ENCODE measurements at places on chromosomes 1 and 21.

DNA sequence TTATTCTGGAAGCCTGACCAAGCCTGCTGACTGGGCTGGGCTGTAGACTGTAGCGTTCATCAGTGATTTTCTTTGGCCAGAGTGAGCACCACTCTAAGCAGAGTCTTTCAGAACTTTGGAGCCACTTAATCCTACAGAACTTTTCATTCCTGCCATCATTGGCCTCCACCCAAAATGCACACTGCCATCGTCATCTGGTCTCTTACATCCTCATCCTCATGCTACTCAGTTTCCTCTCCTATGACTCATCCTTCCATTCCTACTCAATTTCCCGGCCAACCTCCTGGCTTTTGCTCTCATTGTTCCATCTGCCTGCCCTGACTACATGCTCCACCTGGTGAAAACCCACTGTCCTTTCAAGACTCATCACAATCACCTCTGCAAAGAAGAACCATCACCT, 233.8 kb upstream of the USP25 start:
- no peak for DNase-seq

DNA sequence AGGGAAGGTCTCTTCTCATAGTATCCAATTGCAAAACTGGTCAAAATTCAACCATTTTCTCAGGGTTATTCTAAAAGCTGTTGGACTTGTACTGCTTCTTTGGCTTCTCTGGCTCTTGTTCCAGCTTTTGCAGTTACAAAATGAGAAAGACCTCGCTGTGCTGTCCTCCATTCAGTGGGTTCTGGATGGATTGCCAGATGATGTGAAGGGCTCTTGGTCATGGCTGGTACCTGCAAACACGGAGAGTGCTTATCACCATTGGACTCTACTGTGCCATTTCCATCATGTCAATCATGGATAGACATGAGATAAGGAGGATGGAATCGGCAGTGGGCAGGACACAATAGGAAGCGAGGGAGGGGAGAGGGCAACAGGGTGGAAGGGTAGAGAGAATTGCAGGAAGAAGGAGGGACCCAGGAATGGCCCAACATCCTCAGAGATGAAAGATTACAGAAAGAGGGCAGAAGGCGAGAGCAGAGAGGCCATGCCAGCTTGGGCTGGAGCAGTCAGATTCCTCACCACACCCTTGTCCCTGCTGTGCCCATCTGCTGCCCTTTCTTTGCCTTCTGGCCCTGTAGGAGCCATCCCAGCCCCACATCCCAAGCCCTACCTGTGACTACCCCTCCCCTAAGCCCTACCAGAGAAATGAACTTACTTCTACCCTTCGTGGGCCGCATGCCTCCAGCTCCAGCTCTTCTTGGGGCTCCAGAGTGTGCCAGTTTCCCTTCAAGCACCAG, 70.3 kb downstream of the HIVEP3 start:
- DNase-seq = peak; percentile 34

DNA sequence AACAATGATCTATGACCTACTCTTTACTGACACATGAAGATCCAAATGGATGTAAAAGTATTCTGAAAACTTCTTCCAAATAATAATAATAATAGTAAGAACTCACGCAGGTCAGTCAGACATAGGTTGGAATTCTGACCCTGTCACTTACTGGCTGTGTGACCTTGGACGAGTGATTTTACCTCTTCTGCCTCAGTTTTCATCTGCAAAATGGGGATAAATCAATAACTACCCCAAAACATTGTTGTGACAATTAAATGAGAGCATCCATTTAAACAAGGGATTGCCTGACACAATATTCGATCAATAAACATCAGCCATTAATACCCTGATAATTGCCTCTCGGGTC, 556 bp downstream of the MECR start:
- no peak for DNase-seq

DNA sequence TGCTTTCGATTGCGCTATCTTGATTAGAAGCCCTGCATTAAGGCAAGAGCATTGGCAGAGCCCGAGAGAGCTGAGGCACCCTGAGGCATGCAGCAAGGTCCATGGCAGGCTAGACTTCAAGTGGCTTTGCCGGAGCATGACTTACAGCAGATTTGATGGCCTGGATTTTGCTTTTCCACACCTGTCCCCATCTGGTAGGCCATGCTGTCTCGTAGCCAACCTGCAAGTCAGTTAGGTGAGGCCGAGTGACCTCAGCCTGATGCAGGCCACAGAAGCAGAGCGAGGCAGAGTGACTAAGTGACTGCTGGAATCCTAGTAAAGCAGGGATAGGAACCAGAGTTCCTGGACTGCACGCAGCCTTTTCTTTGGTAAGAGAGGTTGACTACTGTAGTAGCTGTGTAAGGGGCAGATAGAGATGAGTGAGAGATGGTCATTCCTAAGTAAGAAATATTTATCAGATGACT, 148.9 kb downstream of the PBX1 start:
- DNase-seq = no peak

DNA sequence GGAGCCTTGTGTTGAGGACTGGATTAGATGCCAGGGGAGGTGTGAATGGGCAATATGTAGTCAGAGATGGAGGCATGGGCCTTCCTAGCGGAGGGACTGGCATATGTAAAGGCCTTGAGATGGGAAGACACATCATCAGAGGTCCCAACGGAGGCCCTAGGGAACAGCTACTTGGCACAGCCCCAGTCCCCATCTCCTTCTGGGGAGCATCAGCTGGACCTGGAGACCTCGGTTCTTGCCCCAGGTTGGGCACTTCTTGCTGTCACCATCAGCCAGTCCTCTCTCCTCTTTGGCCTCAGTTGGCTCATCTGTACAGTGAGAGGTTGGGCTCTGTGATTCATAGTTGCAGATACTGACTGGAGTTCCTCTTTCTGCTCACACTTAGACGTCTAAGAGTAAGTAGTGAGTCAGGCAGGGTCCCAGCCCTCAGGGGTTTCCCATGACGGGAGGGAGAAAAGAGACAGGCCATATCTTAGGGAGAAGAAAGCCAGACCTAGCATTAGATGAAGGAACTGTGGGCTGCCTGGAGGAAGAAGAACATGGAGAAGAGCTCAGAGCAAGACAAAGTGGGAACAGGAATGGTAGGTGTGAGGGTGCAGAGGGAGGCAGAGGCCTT, 3.4 kb upstream of the MARCKSL1 start:
- DNase-seq = no peak

Measured in DMS 273 treated with DMSO at 0.1 percent for 48 hours (cell line).